ENCODE measurements at places on chromosomes 4 and X. TPM values are rescaled to one million over a fixed set of nuclear protein-coding genes. Genes with fewer than 3 reads are reported as not detected.

DNA sequence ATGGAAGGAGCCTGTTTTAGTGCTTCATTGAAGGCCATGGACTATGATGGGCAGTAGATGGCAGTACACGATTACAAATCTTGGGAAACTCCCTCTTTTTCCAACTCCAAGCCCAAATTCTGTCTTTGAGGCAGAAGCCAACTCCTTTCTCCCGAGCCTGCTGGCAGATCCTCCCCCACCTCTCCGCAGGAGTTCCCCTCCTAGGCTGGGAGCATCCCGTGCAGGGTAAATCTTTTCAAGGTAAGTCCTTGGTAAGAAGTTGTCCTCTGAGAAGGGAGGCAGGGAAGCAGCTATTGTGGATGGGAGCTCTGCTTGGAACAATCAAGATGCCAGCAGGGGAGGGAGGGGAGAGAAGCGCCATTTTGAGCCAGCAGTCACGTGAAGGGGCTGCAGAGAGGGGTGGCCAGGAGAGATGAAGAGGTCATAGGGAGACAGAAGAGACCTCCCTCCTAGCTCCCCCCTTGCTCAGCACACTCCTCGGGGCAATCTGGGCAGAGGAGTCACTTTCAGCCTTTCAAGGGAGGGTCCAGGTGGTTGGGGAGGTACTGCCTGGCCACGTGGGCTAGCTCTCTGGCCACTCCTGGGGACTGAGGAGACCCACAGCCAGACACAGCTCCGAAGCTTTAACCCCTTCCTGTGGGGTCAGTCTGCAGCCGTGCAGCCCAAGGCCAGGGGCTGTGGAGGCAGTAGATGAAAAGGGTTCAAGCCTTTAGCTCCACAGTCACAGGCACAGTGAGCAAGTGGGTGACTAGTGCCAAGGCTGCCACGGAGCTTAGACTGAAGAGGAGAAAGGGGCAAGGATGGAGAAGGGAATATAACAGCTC lies 9.6 kb downstream of the CC2D2A start:
- DNase-seq = no peak

- no peak for DNase-seq
These were observed 72.2 kb upstream of the ZXDB start for GRCh38 chrX:57519578-57520118.

- no peak for DNase-seq
These were observed 269.9 kb downstream of the OPHN1 start for GRCh38 chrX:68163441-68163840.

DNA sequence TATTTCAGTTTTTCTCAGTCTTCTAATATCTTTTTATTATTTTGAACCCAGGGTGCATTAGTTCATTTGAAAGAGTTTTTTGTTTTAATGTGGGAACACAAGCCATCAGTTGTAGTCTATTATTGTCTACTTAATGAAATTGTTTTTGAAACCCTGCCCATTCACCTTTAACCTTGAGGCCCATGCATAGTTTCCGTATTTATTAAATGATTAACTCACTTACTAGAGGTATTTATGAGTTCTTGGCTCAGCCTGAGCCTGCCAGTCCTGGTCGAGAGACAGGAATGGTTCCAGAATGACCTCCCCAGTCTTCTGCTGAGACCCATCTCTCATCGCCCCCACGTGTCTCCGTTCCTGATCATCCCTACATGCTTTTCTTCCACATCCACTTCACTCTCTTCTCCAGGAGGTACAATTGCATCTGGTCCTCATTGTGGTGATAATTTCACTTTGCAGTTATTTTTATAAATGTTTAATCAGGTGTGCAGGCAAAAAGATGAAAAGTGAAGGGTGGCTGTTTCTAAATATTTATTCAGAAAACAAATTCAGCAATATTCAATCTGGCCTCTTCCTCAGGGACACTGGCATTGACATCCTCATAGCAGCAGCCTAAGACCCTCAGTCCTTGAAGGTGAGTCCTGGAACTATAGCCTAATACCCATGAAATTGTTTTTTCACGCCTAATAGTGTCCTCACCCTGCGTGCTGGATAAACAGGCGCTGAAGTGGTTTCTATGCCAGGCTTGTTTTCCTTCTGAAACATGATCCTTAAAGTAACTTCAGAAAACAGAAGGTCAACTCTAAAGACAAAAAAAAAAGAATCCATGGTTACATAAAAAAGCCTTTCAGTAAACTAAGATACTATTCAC lies 112.8 kb downstream of the KDR start:
- DNase-seq = no peak

DNA sequence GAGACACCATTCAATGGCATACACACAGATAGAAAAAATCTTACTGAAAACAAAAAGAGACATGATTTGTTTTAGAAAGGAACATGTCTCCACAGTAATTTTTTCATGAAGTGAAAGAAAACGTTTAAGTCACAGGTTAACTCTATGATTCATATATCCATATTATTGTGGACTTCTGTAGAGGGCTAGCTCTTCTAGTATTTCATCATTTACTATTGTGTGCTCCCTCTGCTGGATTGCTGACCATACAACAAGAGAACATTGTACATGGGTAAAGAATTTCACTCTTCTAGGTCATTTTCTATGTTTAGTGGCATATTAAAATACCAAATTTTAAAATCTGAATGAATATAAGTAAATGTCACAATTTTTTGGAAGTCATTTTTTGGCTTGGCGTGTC lies 91.8 kb upstream of the POU3F4 start:
- DNase-seq = no peak

GRCh38 chr4:184417802-184418511 lies 56.4 kb downstream of the IRF2 start:
- DNase-seq = no peak

DNA sequence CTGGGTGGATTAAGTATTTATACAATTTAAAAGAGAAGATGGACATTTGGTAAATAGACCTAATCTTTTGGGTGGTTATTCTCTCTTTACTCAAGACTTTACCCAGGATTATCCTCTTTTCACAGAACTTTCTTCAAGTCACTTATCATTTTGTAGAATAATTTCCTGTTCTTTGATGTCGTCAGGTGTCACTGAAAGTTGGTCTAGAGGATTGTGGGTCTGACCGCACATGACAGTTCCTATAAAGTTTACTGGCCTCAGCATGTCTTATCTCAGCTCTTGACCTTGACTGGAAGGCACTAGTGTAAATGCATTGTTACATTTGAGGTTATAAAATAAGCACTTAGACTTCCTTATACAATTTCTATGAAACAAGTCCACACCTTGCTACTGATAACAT lies 139.9 kb upstream of the SLC4A4 start:
- DNase-seq = no peak

DNA sequence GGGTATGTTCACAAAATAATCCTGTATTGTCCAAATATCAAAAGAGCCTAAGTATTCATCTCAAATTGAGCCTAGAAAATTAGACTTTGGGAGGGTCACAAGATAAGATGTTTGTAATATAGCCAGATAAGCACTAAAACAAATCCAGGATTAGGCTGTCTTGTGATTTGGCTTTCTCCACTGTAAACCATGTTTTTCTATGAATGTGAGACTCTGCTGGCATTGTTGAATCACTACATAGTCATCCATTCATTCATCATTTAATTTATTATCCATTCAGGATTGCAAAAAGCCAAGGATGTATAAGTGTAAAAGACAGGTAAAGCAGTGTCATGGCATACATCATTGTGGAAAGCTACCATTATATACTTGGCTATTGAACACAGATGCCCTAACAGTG lies 148.0 kb downstream of the GRID2 start:
- DNase-seq = no peak

DNA sequence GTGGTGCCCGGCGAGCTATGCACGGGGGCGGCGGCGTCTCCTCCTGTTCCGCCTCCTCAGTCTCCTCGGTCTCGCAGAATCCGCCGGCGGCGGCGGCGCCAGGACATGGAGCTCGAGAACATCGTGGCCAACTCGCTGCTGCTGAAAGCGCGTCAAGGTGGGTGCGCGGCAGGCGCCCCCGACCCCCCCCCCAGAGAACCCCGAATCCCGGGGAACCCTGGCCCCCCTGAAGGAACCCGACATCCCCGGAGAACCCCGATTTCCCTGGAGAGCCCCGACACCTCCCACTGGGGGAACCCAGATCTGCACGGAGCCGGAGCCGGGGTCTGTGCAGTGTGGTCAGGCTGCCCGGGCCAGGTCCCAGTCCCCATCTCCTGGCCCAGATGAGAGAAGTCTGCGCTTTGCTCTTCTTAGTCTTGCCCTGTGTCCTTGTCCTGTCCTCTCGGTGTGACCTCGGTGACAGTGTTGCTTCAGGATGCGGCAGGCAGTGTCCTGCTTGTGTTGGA lies 648 bp downstream of the GRK4 start:
- peak; percentile 89 for DNase-seq

- DNase-seq = no peak
These were observed 8.3 kb downstream of the HNRNPDL start for GRCh38 chr4:82421796-82422560.

The GUCY2F gene
- not detected for total RNA-seq

The HMGN5 gene
- total RNA-seq = 3.2 TPM

The HPGD gene
- 12.9 TPM for total RNA-seq

Data from mesenteric fat pad (tissue), 1 donor.